Activated gamma-delta T cell treated with Interleukin-2 at 50 U/mL for 16 hours (primary cell): ENCODE measurements at places on chromosomes 3 and 15.

DNA sequence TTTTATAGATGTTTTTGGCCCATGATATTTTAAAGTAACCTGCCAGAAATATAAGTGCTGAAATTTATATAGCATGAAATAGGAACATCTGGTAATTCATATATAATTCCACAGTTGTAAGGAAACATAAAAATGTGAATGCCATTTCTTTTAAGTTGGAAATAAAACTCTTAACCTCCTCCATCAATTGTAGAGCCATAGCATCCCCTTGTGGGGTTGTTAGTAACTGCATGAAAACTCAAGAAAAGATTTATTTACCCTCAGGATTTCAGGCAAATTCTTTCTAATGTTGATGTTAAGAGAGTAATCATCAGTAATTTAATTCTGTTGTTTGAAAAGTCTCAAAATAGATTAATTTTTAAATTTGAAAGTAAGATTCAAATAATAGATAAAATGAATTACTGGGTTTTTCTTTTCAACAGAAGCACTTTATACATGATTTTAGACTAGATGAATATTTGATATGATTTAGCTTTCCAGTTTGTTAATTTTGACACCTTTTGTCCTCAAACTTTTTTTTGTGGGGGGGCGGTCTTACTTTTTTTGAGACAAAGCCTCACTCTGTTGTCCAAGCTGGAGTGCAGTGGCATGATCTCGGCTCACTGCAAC lies 74.7 kb downstream of the RASA2 start:
- DNase-seq = peak; percentile 45

DNA sequence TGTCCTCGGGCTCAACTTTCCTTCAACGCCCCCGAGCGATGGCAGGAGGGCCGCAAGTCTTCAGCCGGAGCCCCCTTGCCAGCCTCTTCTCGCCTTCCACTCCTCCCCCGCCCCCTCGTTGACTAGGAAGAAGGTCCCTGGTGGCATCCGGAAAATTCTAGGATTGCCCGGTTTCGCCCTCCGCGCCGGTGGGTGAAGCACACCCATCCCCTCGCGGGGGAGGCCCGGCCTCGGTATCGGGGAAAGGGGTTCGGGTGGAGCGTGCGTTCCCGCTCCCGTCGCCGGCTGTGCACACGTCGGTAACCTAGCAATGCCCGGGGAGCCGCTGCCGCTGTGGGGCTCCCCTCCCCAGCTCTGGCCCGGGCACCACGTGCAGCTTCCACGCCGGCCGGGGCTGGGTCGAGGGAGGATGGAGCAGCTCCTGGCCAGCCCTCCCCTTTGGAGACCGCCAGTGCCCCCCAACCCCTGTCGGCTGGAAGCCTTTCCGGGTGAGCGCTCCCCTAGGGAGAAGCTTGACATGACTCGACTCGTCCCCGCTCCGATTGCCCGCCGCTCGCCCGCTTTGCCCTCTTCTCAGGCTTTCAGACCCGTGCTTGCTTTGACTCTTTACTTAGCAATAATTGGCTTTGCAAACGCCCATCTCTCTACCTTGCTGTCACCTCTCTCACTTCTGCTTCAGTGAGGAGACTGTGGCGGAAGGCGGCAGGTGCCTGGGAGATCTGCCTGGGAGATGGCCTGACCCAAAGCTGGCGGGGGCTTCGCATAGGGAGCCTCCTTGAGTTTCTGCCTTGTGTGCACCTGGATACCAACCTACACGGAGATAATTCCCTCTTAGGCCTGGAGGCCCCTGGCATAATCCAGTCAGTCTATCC lies 1.3 kb downstream of the CACNA1D start:
- no peak for DNase-seq

GRCh38 chr3:122671553-122671952 lies 9.1 kb upstream of the PARP14 start:
- no peak for DNase-seq

DNA sequence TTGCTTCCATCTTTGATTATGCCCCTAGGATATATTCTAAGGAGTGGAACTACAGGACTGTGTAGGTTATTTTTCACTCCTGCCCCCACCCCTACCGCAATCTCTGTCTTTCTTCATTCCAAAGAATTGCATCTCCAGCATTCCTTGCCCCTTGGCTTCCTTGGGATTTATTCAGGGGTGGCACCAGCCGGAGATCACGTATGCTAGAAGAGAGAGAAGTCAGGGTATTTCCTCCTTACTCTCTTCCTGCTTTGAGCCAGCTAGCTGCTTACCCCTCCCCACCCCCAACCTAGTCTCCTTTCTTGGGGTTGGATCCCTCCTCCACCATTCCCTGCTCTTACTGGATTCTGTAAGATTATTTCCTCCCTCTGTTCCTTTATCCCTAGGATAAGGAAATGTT lies 35.0 kb upstream of the DENND4A start:
- no peak for DNase-seq

DNA sequence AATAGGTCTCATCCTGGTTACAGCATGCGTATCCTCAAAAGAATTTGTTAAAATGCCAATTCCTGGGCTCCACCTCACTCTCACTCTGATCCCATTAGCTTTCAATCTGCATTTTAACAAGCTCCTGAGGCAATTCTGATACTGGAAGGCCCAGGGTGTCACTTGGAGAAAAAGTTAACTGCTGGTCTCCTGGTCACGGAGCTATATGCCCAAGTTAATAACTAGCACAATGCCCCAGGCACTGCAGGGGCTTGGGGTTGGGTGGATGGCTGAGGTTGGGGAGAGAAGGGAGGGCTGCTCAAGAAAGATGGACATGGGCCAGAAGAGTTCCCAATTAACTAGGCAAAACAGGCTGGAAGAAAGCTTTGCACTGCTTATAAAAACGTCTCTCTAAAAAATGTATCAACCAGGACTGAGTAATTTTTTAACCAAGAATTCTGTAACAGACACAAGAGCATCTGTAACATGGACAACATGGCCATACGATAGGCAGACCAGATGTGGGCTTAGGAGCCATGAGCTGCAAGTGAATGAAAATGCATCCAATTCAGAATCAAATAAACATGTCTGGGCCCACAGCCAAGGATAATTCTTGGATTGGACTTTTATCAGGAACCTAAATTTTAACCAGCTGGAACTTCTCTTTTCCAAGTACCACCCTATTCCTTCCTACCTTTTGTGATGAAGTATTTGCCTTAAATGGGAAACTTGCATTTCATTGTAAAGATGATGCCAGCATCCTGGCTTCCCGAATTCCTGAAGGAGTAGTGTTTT lies 4.2 kb downstream of the IL17RD start:
- no peak for DNase-seq

DNA sequence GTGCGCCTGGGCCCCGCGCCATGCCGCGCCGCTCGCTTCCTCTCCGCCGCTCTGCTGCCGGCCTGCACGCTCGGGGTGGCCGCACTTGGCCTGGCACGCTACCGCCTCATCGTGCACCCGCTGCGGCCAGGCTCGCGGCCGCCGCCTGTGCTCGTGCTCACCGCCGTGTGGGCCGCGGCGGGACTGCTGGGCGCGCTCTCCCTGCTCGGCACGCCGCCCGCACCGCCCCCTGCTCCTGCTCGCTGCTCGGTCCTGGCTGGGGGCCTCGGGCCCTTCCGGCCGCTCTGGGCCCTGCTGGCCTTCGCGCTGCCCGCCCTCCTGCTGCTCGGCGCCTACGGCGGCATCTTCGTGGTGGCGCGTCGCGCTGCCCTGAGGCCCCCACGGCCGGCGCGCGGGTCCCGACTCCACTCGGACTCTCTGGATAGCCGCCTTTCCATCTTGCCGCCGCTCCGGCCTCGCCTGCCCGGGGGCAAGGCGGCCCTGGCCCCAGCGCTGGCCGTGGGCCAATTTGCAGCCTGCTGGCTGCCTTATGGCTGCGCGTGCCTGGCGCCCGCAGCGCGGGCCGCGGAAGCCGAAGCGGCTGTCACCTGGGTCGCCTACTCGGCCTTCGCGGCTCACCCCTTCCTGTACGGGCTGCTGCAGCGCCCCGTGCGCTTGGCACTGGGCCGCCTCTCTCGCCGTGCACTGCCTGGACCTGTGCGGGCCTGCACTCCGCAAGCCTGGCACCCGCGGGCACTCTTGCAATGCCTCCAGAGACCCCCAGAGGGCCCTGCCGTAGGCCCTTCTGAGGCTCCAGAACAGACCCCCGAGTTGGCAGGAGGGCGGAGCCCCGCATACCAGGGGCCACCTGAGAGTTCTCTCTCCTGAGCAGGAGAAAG lies 951 bp downstream of the GPR62 start:
- peak; percentile 33 for DNase-seq

GRCh38 chr3:142154186-142154585 lies 4.8 kb upstream of the TFDP2 start:
- no peak for DNase-seq

DNA sequence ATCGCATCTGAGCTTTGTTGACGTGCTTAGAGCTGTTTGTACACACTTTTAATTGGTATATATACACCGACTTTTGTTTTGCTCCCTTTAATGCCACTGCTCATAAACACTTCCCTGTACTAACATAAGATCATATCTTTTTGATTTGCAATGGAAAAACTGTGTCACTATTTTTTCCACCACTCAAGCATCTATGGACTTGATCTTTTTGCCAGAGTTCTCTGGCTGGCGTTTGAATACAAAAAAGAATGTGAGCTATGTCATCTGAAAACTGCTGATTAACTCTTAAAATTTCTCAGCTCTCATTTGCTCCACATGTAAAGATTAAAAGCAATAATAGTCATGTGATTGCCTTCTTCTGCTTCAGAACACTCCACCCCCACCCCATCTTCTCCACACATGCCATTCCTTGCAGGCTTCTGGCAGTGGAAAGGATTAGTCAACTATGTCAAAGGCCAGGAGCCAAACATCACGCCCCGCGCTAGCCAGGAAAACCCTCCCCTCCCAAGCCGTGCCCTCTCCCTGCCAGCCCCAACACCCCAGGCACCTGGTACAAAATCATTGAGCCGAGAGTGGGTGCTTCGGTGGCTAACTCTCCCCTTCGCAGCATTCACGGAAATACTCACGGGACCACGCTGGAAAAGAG lies 123.4 kb upstream of the MEF2A start:
- DNase-seq = no peak

- no peak for DNase-seq
Measured at GRCh38 chr3:115671761-115672455, 48.6 kb downstream of the GAP43 start.

GRCh38 chr3:88030210-88030609 lies 28.6 kb downstream of the CGGBP1 start:
- no peak for DNase-seq

DNA sequence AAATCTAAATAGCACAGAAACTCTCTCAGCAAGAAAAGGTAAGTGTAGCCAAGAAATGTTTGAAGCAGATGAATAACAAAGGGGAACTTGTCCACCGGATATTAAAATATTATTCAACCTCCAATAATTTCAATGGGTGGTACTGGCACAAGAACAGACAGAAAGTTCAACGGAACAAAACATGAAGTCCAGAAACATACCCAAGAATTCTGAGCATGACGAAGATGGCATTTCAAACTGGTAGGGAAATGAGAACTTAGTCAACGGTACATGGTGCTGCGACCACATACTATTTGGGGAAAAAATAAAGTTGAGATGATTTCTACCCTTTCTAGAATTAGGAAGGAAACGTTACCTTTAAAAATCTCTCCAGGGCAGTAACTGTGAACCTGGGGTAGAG lies 5.5 kb downstream of the CHSY1 start:
- DNase-seq = no peak

DNA sequence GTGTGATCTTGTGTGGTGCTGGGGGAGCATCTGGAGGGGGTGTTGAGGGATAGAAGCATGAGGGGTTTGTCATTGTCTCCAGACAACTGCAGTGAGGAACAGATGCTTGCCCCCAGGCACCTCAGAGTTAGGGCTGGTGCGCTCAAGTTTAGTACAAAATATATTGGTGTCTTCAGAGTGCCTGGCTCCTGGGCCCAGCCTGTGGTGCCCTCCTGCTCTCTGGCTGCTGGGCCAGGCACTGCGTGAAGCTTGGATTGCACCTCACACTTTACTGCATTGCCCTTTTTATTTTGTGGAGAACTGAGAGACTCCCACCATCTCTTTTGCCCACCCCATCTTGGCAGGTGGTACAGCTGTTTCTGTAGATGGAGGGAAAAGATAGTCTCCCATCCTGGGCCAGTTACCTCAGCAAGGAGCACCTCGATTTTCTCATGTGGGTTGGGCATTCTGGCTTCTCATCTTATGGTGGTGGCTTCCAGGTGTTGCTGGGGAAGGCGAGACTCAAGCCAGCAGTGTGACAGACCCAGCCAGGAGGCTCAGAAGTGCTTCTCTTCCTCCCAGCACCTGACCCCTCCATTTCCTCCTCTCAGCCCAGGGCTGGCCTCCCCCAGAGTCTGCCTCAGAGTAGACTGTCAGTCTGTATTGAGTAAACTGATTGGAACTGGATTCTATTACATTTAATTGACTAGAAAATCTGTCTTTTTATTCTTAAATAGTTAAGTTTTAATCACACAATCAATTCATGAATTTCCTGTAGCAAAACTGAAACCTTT lies 140.5 kb downstream of the DNAJB8 start:
- DNase-seq = no peak

- no peak for DNase-seq
Measured at GRCh38 chr15:94383706-94384105, 152.3 kb downstream of the MCTP2 start.

DNA sequence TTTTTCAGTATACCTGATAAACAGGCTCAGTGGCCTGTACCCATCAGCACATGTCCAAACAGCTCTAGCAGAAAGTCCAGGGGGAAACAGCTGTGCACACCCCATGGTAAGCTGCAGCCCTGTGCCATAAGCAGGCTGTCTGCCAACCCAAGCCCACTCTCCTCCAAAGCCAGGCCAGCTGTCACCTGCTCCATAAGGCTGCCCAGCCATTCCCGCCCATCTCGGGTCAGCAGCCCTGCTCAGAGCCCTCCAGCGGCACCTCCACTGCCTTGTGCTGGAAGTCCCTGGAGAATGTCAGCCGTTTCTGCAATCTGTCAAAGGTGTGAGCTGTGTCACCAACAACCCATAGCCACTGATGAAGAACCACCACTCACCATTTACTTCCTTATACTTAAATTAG lies 82.0 kb downstream of the NTRK3 start:
- DNase-seq = no peak

GRCh38 chr3:29708884-29709283 lies 428.0 kb downstream of the RBMS3 start:
- DNase-seq = no peak

DNA sequence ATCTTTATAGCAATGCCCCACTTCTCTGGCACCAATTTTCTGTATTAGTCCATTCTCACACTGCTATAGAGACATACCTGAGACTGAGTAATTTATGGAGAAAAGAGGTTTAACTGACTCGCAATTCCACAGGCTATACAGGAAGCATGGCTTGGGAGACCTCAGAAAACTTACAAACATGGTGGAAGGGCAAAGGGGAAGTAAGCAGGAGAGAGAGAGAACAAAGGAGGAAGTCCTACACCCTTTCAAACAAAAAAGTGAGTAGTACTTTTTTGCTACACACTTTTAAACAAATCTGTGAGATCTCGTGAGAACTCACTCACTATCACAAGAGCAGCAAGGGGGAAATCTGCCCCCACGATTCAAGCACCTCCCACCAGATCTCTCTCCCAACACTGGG lies 67.8 kb upstream of the ZBED2 start:
- DNase-seq = no peak
